ENCODE measurements at places on chromosomes 11 and 22.

GRCh38 chr11:28966951-28967350 lies 858.8 kb downstream of the METTL15 start:
- no peak for DNase-seq

DNA sequence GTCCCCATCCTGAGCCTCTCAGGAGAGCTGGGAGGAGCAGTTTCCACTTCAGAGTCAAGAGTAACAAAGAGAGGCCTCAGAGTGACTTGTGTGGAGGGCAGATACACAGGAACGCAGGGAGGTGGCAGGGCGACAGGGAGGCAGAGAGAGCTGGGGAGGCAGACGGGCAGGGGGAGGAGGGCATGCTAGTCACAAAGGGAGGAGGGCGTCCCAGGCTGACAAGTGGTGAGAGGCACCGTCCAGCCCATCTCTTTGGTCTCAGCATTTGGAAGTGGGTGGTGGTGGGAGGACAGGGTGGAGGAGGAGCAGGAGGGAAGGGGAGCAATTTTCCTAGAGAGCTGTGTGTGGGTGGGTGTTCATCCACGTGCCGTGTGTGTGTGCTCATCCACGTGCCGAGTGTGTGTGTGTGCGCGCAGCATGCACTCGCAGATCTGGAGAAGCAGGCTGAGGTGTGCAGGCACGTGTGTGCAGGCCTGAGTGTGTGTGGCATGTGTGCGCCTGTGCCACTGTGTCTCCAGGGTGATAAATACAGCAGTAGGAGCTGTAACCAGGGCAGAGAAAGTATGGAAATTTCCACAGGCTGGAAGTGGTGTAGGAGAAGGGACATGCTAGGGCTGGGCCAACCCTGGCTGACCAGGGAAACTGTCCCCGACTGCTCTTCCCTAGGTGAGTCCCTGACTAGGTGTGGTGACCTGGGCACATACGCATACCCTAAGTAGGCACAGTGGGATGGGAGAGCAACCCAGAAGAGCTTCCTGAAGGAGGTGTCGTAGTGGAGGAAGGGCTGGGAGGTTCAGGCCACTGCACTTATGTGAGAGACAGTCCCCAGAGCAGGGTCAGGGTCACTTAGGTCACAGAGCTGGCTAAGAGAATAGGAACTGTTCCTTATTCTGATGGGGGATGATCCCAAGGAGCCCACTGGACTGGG lies 7.3 kb upstream of the PDE2A start:
- DNase-seq, result no peak

DNA sequence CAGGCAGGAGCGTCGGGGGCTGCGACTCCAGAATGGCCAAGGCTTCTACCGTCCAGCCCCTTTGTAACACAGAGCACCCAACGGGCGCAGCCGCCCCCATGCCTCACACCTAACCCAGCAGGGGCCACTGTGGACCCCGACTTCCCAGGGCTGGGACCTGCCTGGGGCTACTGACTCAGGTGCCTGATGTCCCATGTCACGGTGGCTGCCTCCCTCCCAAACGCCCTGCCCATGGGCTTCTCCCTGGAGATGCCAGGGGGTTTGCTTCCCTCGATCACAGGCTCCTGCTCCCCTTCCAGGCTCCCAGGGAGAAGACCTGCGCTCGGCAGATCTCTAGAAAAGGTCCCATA lies 84.0 kb downstream of the MYEOV start:
- no peak for DNase-seq

DNA sequence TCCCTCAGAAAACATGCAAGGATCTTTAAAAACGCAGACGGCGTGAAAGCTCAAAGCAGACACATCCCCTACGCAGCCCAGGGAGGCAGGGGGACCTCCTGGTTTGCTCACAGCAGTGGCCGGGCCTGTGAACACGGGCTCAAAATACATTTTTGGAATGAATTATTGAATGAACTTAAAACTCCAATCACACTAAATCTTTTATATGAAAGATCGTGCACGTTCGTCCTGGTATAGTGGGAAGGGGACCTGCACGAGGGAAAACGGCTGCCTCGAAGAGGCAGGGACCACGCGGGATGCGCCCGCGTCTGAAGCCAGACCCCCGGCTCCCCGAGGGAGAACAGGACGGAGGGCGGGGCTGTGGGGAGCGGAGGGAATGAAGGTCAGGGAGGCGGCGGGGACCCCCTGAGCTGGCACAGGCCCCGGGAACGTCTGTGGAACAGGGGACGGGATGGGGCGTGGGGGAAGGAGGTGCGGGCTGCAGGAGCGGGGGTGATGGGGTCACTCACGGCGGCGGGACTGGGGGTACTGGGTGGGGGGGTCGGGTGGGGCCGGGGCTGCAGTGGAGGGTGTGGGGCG lies 1.3 kb upstream of the PANX2 start:
- DNase-seq, result no peak

DNA sequence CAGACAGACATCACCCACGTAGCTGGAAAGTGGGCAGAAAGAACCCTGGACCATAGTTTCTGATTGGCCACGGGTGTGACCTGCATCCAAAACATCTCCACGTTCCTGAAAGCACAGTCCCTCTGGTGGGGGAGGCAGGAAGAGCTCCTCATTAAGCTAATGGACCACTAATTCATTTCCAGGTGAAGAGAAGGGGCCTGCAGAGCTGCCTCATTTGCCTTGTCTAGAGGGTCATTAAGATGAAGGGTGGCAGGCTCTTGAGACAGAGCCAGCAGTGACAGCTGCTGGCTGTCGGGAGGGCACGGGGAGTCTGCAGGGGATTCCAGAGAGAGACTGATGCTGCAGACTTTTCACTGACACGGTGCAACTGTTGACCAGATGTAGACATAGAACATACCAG lies 149.6 kb upstream of the OPCML start:
- no peak for DNase-seq

- DNase-seq, result no peak
Measured at GRCh38 chr11:76259299-76259908, 53.1 kb upstream of the WNT11 start.

GRCh38 chr22:50058906-50059880 lies 1.1 kb upstream of the TTLL8 start:
- no peak for DNase-seq

DNA sequence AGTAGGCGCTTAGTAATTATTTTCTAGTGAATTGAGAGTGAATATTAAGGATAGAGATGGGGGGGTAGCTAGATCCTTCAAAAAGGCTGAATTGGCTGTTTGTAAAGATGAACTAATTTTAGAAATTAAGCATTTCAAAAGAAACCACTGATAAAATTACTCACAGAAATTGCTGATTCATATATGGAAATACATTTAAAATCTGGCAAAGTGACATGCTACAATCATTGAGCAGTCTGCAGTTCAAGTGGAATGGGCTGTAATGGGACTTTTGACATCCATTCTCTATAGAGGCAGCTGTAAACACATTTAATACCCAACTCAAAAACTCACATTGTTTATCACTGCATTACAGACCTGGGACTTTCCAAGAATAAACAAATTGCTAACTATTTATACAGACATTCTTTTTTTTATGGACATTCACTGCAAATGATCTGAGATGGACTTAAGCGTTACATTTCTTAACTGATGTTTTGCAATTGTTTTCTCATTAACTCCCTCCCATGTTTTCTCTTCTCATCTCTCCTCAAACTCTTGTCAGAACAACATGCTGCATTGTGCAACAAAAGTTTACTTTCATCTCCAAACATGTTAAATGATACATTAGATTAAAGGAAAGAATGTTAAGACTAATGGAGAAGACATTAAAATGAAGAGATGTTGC lies 42.1 kb upstream of the MMP7 start:
- no peak for DNase-seq

GRCh38 chr22:38181453-38182200 lies at the start of gene PLA2G6:
Gene PLA2G6 (minus strand): TSS chr22:38181830. CDS start chr22:38169426, 12,404 bp downstream.
- DNase-seq, result peak; percentile 97

DNA sequence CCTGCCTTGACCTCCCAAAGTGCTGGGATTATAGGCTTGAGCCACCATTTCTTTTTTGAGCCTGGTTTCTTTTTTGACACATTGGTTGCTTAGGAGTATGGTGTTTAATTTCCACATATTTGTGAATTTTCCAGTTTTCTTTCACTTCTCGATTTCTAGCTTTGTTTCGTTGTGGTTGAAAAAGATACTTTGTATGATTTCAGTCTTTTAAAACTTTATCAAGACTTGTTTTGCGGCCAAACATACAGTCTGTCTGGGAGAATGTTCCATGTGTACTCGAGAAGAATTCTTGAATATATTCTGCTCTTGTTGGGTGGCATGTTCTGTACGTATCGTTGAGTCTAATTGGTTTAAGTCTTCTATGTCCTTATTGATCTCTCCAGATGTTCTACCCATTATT lies 20.8 kb downstream of the SHANK3 start:
- DNase-seq, result no peak

DNA sequence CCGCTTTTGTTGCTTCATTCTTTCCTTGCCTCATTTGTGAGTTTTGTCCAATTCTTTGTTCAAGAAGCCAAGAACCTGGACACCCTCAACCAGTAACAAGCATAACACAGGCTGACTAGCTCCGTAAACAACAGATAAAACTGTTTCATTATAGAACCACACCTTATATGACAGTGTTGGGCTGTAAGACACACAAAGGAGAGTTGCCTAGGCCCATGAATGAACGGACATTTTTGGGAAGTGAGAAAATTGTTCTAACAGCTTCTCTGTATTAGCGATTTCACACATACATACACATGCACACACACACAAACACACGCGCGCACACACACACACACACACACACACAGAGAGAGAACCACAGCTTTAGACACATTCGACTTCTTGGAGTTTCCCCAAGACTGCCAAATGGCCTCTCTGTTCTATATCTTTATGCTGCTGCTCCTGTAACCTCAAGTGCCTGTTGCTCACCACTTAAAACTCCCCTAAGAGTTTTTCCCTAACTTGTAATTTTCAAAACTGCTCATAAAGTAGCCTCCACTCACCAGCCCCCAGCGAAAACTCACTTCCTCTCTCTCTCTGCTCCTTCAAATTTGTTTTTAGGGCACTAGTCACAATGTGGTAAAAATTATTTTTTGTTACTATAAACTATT lies 35.9 kb downstream of the CTSC start:
- DNase-seq, result no peak

- DNase-seq, result no peak
Measured at GRCh38 chr11:95907476-95907875, 16.4 kb downstream of the MTMR2 start.

DNA sequence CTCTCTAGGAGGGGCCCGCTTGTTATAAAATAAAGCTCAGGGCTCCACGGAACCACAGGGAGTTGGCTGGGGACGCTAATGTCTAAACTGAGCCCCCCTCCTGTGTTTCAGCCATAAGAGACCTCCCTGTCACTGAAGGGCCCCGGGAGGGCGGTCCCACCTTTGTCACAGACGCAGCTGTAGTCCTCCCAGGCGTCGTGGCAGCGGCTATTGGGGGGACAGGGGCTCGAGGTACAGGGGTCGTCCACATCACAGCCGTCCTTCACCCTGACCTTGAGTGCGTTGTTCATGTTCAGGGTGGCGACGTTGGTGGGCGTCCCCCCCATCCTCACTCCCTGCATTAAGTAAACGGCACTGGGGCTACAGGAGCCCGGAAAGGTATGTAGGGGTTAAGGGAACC lies 62.0 kb downstream of the TRMU start:
- no peak for DNase-seq

GRCh38 chr11:76269247-76269646 lies 62.9 kb upstream of the WNT11 start:
- no peak for DNase-seq

Data from stimulated activated CD4-positive, alpha-beta T cell treated with anti-CD3 and anti-CD28 coated beads, Interleukin-2, amount 100 ng/mL, for 24 hours (primary cell).